ENCODE measurements at places on chromosomes 7 and 10. TPM values are rescaled to one million over a fixed set of nuclear protein-coding genes. Genes with fewer than 3 reads are reported as not detected.

The LRRD1 gene
- not detected for total RNA-seq

The NEUROG3 gene
- total RNA-seq = not detected

The SDK1 gene
- 1.7 TPM for total RNA-seq

The AGR3 gene
- not detected for total RNA-seq

The NEUROD6 gene
- not detected for total RNA-seq

The SFRP4 gene
- total RNA-seq = under 0.01 TPM

The PDK4 gene
- 0.64 TPM for total RNA-seq

The GIMAP7 gene
- not detected for total RNA-seq

The DDC gene
- not detected for total RNA-seq

All from tracheal epithelial cell (primary cell).